ENCODE measurements at places on chromosomes 11 and 22. TPM values are rescaled to one million over a fixed set of nuclear protein-coding genes. Genes with fewer than 3 reads are reported as not detected.

OR5L2 gene
- not detected for total RNA-seq

GLYAT gene
- total RNA-seq, result not detected

CRYBB3 gene
- total RNA-seq, result not detected

PGA5 gene
- not detected for total RNA-seq

SLC7A4 gene
- 0.76 TPM for total RNA-seq

Data from T-cell (primary cell).